ENCODE measurements at places on chromosomes 11 and 22.

- DNase-seq: peak; percentile 38
Measured at GRCh38 chr22:36546092-36546804, 17.3 kb upstream of the EIF3D start.

GRCh38 chr11:20102397-20102796 is 57.9 kb downstream of the DBX1 start:
- no peak for DNase-seq

- DNase-seq: no peak
Measured at GRCh38 chr22:49262167-49262566, 565.5 kb downstream of the BRD1 start.

GRCh38 chr22:48416396-48417224 is 1411.1 kb downstream of the BRD1 start:
- DNase-seq: no peak

DNA sequence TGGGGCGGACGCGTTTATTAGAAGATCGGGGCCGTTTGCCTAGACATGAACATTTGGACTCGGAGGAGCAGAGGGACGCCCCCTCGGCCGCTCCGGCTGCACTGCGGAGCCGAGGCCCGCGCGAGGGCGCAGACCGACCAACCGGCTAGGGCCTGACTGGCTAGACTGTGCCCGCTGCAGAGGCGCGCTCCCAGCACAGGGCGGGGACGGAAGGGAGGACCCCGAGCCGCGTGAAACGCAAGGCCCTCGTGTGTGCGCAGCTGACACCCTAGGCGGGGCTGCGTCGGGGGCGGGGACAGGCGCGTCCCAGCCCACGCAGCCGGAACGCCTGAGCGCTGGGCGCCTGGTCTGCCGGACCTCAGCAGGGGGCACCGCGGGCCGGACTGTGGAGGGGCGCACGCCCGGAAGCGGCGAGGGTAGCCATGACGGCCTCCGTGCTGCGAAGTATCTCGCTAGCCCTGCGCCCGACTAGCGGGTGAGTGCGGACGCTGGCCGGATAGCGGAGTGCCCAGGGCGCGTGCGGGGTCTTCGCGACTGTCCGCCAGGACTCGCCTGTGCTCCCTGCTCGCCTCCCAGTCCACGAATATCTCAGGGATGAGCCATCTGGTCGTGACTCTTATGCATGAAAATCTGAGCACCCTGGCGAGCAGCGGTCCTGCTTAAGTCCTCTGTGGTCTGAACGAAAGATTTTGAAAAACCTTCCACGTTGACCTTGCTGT is at the start of gene MRPL40:
MRPL40 (plus strand) TSS at position 413 of the 719 bp plus-strand sequence; CDS start at position 423, 10 bp downstream.
- DNase-seq: peak; percentile 95

DNA sequence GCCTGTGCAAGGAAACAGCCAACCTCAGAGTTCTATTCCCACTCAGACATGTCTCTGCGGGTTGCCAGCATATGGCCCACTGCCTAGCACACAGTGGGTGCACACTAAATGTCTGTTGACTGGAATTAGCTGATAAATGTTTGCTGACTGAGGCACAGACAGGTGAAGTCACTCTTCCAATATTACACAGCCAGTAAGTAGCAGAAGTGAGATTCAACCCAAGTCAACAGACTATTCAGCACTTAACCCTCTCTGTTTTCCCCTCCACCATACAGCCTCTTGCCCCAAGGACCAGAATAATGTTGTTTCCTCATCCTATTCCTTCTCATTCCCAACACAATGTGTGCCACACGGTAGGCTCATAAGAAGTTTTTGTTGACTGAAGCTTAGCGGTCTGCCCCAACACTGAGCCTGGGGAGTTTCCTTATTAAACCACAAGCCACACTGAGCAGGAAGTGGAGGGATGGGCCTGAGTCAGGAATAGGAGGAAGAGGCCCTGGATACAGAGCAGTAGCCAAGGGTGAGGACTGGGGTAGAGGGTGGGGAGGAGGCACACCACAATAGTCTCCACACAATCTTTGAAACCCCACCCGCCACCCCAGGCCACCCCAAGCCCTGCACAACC is 15.7 kb upstream of the IL10RA start:
- DNase-seq: peak; percentile 39

GRCh38 chr11:13769188-13769587 is 100.7 kb downstream of the FAR1 start:
- no peak for DNase-seq

- no peak for DNase-seq
Measured at GRCh38 chr11:116122697-116123472, 618.7 kb upstream of the CADM1 start.

- no peak for DNase-seq
Measured at GRCh38 chr11:96275801-96276594, 67.0 kb downstream of the MAML2 start.

All from activated T-cell treated with anti-CD3 and anti-CD28 coated beads, Interleukin-2, amount 50 U/mL, for 24 hours (primary cell).